Activated naive CD4-positive, alpha-beta T cell treated with anti-CD3 and anti-CD28 coated beads for 36 hours (primary cell): ENCODE measurements at places on chromosomes 3 and 15. TPM values are rescaled to one million over a fixed set of nuclear protein-coding genes. Genes with fewer than 3 reads are reported as not detected.

DNA sequence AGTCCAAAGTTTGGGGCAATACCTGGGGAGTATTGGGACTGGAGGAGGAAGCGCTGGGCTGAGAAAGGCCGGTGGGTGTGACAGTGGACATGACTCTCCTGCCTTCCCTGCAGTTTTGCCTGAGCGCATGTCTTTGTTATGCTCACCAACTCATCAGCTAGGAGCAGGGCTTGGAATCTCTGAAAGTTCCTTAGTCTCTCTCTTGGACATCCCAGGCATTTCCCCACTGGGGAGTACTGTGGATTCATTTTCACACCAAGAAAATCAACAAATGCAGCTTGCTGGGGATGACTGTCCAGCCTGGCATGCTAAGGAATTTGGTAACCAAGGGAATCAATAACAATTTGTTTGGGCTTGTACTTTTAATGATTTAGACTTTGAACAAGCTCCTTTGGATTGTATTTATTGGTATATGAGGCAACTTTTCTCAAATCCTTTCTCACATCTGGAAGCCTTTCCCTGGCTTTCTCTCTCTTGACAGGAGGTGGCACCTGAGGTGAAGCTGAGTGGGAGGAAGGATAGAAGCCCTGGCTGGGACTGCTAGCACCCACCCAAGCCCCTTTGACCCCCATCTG, 48.5 kb upstream of the CHST2 start:
- H3K4me3 ChIP-seq = no peak overlapping the region
- H3K27ac ChIP-seq = no peak overlapping the region
- H3K36me3 ChIP-seq = no peaks in the 10 kb centered on the region

DNA sequence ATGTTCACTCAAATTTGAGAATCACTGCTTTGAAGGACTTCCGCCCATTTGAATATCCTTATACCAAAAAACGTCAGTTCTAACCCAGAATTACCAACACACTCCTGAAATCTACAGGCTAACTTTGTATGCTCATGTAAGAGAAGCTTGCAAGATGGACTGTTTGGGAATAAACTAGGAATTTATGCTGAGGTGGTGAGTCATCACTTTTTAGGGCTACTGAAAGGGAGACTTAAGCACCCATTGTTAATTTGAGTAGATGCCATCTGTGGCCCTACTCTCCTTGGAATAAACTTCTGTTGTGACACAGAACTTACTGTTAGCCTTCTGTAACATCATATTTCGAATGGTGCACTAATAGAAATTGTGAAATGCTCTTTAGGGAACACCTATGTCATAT, 74.6 kb downstream of the FGF12 start:
- H3K27ac ChIP-seq = no peak overlapping the region
- no peak for DNase-seq
- H3K4me3 ChIP-seq = no peak overlapping the region
- peaks cover 3% of the 10 kb centered on the region for H3K27me3 ChIP-seq
- H3K36me3 ChIP-seq = no peaks in the 10 kb centered on the region

The FBXL22 gene
- 0.43 TPM for total RNA-seq

DNA sequence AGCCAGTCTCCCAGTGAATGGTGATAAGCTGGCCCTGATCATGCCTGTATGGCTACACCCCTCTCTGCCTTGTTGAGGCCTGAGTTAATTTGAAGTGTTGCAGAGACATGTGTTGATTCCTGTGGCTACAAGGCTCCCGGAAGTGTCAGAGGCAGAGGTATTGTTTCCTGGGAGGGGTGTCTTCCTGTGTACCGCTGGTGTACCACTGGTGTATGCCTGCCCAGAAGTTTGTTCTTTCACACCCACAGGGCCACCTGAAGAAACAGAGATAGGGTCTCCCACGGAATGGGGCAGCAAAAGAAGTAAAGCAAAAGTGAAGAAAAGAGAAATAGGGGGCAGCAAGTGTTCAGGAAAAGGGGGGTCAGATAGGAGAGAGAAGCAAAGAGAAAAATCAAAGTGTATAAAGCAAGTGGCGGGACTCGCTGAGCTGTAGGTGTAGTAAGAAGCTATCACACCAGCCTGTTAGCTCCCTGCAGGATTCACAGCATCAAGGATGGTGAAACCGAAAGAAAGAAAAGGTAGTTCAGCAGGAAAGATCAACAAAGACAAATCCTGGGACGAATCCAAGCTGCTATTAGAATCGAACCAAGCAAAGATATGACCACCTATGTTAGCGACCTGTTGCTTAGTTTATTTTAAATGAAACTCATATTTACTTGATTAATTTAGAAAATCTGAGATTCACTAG, 36.6 kb upstream of the CD47 start:
- H3K36me3 ChIP-seq = peaks cover 43% of the 10 kb centered on the region
- DNase-seq = peak; percentile 77
- peaks cover 71% of the 10 kb centered on the region for H3K4me1 ChIP-seq
- H3K27me3 ChIP-seq = no peaks in the 10 kb centered on the region

The LSAMP gene
- total RNA-seq = not detected

DNA sequence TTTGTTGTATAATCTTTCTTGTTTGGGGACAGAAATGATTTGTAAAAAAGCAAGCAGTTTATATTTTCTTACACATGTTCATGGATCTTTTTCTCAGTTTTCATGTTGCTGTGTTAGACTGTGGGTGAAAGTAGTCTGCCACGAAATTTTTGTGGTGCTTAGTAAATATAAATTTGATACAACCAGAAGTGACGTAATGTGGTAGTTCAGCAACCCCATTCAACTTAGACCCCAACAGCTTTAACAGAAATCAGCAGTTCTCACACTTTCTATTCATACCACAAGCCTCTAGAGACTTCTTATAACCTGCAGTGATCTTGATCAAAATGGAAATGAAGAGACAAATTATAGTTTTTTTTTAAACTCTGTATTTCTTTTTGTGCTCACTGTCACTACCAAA, 120.2 kb upstream of the IGSF10 start:
- DNase-seq = no peak
- H3K27me3 ChIP-seq = no peaks in the 10 kb centered on the region
- H3K36me3 ChIP-seq = no peaks in the 10 kb centered on the region

The CCDC39 gene
- not detected for total RNA-seq

GRCh38 chr15:101560722-101561583, 71.4 kb upstream of the PCSK6 start:
- H3K4me3 ChIP-seq = no peak overlapping the region
- no peaks in the 10 kb centered on the region for H3K36me3 ChIP-seq
- no peak overlapping the region for H3K27ac ChIP-seq
- no peaks in the 10 kb centered on the region for H3K4me1 ChIP-seq
- no peak for DNase-seq

The UBA3 gene
- total RNA-seq = 66.0 TPM

GRCh38 chr3:184289426-184289938, 9.6 kb upstream of the PSMD2 start:
- H3K36me3 ChIP-seq = no peaks in the 10 kb centered on the region
- peaks cover 4% of the 10 kb centered on the region for H3K27me3 ChIP-seq
- DNase-seq = peak; percentile 79

The RAD51 gene
- 68.8 TPM for total RNA-seq

DNA sequence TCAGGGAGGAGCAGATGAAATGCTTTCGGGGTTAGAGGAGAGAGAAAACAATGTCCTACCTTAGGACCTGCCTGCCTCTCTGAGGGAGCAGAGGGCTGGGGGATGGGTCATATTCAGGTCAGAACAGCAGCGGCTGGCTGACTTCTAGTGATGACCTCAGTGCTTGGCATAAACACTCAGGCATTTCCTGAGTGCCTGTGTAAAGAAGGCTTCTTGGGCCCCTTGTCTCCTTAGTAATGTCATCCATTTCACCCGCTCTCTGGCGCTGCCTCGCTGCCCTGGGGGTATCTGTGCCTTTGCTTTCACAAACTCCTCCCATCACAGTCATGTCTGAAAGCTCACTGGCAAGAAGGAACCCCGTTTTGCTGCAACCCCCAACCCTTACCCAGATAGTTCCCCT, 82.9 kb upstream of the GSK3B start:
- no peaks in the 10 kb centered on the region for H3K4me1 ChIP-seq
- no peak overlapping the region for H3K4me3 ChIP-seq
- no peak overlapping the region for H3K27ac ChIP-seq
- no peaks in the 10 kb centered on the region for H3K27me3 ChIP-seq

- no peaks in the 10 kb centered on the region for H3K4me1 ChIP-seq
- H3K4me3 ChIP-seq = no peak overlapping the region
- no peak for DNase-seq
- H3K36me3 ChIP-seq = no peaks in the 10 kb centered on the region
These were observed 60.1 kb upstream of the DAZL start for GRCh38 chr3:16665282-16665741.

- no peak for DNase-seq
- H3K36me3 ChIP-seq = no peaks in the 10 kb centered on the region
- peaks cover 45% of the 10 kb centered on the region for H3K27me3 ChIP-seq
- no peak overlapping the region for H3K4me3 ChIP-seq
These were observed 875 bp downstream of the GAP43 start for GRCh38 chr3:115624029-115624741.

DNA sequence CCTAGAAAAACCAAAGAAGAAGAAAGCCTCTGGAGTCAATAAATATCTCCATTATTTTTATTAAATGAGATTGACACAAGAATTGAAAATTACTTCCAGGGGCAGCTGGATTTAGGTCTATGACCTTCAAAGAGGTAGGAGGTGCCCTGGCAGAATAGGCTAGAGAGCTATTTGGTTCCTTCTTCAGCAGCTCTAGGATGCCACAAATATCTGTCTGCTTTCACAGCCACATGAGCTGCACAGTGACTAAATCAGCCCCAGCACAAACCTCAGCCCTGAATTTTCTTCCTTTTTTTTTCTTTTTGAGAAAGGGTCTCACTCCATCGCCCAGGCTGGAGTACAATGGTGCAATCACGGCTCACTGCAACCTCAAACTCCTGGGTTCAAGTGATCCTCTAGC, 223.5 kb downstream of the ABHD5 start:
- no peak for DNase-seq
- no peaks in the 10 kb centered on the region for H3K36me3 ChIP-seq
- H3K4me1 ChIP-seq = no peaks in the 10 kb centered on the region
- peaks cover 2% of the 10 kb centered on the region for H3K27me3 ChIP-seq
- H3K4me3 ChIP-seq = no peak overlapping the region
- no peak overlapping the region for H3K27ac ChIP-seq
